ENCODE measurements at places on chromosomes 5 and 9.

DNA sequence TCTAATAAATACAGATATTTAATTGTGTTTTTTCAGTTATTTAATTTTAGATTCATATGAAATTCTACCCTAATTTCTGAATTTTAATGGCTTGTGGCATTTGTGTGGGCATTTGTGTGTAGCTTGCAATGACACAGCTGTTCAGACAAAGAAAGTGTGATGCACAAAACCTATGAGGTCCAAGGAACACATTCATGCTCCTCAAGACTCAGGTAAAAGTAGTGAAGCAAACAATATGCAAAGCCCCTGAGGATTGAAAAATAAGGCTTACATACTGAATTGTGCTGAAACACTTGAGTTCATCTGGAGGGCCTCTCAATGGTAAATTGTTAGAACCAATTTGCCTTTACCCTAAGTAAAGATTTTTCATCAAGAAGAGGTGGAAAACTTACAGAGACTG, 28.1 kb downstream of the IL7R start:
- no peak for DNase-seq

DNA sequence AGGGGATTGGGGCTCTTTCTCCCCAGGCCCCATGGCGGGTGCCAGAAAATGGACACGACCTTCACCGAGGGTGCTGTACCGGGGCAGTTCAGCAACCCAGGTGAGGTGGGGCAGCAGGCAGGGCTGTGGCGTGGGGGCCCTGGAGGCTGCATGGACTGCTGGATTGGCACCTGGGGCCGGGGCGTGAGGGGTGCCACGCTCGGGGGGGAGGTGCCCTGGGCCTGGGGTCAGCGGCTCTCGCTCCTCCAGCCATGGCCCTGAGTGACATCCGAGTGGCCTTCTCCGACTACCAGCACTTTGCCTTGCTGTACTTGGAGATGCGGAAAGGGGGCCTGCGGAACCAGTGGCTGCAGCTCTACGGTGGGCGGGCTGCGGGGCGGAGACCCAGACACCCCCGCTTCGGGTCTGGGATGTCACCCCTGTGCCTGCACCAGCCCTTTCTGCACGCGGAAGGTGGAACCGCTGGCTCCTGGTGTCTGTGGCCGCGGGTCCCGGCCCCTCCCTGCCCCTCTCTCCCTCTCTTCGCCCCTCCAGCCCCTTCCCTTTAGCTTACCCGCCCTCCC, 1.8 kb downstream of the LCNL1 start:
- DNase-seq: no peak

DNA sequence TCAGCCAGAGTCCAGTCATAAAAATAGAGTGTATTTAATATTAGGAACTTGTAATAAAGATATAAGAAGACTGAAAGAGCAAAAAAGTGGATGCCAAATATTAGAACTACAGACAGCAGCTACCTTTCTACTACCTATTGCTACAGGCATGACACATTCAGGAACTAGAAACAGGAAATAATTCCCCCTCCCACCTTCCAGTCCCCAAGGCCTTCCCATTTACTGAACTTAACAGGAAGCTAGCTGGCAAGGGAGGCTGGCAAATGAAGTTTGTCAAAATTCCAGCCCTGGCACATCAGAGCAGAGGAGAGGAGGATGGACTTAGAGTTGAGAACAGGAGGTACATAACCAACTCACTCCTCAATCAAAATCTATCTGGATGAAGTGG, 50.2 kb upstream of the RIC1 start:
- DNase-seq: no peak

- DNase-seq: no peak
Measured at GRCh38 chr5:120446068-120446492, 18.0 kb upstream of the PRR16 start.

GRCh38 chr5:11724940-11725339, 179.3 kb downstream of the CTNND2 start:
- no peak for DNase-seq

DNA sequence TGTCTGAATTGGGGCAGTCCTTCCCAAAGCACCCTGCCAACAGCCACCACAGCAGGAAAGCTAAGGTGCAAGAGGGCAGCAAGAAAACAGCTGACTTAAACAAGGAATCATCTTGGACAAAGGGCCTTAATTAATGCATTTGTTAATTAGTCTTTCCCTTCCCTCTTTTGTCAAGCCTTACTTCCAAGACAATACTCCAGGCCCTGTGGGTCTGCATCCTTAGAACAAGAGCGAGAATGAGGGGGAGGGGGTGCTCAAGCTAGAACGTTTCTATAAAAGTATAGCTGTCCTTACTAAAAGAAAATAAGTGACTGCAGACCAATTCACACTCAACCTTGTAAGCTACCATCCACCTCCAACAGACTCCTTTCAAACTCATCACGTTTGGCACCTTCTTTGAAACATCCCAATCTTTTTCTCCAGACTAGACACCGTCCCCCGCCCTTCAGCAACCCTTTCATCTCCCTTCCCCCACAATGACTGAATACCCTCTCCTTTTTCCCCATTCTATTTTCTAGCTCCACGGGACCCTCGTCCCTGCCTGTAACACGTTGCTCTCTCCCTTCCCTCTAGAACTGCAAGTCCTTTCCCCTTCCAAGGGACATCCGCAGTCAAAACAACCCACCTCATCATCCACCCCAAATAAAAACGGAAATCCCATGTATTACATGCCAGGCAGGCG, 85.7 kb upstream of the RNF38 start:
- no peak for DNase-seq

DNA sequence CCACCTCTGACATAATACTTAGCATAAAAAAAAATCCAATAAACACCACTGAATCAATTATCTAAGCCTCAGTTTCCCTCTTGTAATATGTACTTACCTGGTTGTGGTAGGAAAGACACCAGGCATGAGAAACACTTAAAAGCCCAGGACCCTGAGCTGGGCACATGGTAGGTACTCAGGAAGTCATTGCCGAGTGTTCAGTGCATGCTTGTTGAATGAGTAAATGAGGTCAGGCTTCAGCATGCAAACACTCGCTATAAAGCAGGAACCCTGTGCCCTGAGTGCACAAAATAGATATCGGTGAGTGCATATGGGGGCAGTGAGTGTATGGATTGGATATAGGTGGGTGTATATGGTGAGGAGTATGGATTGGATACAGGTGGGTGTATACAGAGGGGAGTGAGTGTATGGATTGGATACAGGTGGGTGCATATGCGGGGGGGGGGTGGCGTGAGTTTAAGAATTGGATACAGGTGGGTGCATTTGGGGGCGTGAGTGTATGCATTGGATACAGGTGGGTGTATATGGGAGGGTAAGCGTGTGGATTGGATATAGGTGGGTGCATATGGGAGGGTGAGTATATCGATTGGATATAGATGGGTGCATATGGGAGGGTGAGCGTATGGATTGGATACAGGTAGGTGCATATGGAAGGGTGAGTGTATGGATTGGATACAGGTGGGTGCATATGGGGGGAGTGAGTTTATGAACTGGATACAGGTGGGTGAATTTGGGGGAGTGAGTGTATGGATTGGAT, 194.3 kb upstream of the MSX2 start:
- no peak for DNase-seq

- DNase-seq: no peak
Measured at GRCh38 chr9:111298731-111299598, 31.1 kb downstream of the OR2K2 start.

GRCh38 chr5:98214240-98215051, 559.0 kb upstream of the RGMB start:
- DNase-seq: no peak

DNA sequence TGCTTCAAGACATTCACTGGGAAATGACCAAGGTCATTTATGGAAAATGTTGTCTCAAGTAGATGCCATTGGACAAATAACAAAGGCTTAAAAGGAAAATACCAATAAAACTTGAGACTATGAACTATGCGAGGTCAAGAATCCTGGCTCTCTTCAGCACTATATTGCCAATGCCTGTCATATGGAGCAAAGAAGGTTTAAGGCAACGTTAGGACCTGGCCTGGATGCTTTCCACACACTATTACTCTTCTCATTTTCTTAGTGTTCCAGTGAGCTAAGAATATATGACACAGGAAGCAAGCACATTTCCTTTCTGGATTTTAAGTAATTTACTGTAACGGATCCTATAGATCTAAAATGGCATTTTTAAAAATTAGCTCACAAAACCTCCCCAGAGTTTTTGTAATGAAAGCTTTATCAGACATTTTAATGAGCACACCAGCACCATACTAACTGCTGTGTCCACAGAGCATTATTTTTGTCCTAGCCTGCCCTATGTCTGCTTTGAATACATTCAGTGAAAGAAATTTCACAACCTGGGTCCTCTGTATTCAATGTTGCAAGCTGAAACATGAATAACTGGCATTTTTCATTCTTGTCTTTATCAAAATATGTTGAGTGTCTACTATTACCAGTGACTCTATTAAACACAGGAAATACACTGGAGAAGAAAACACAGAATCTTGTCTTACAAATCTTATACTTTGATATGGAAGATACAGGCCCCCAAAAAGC, 315.6 kb downstream of the CETN3 start:
- DNase-seq: no peak

DNA sequence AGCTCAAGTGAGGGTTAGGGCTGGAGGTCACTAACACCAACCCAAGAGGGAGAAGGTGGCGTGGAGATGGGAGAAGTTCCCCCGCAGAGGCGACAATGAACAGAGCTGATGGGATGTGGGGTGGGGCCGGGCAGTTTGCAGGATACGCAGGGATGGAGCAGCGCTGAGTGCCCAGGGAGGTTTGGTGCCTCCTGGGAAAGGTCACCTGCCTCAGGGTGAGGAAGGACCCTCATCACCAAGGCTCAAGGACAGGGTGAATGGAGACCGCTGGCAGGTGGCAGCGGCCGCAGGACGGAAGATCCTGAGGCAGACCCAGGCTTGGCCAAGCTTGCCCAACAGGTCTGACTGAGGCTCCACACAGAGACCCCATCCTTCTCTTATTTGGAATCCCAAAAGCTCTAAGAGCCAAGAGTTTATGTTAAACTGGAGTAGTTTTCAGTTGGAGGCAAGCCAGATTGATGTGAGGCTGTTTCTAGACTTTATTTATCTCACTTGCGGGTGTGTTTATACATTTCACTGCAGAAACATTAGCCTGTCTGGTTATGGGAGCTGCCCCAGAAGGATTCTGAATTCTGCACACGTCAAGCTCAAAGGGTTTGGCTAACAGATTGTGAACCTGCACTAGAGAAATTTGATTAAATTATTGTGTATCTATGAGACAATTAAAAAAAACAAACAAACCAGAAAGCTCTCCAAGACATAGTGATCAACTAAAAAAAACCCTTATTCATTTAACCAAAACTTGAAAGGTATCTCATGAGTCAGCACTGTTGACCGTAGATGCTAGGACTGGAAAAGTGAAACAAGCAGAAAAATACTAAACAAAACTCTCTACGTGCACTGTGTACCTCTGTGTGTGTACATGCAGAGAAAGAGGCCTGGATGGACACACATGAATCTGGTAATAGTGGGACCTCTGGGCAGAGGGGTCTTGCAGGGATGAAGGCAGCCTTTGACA, 146.2 kb upstream of the PHYKPL start:
- DNase-seq: no peak

- no peak for DNase-seq
Measured at GRCh38 chr9:761176-761792, 80.2 kb upstream of the DMRT1 start.

GRCh38 chr5:169429044-169429443, 128.1 kb upstream of the SLIT3 start:
- no peak for DNase-seq

- no peak for DNase-seq
Measured at GRCh38 chr9:124004593-124004992, 7.0 kb upstream of the LHX2 start.

DNA sequence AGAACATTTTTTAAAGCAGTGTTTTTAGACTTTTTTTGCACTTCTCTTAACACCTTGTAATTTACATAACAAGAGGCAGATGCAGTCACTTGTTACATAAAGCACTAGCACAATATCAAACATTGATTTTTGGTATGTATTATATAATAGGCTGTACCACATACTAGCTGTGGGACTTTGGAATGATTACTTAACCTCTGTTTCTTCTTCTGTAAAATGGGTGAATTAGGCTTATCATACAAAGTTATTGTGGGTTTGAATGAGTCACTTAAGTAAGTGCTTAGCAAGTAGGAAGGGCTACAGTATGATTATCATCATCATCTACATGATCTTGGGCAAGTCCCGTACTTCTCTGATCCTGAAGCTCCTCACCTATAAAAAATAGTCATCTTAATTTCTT, 2.1 kb downstream of the FAM81B start:
- DNase-seq: no peak

GRCh38 chr9:27131731-27132130, 22.7 kb downstream of the TEK start:
- DNase-seq: no peak

DNA sequence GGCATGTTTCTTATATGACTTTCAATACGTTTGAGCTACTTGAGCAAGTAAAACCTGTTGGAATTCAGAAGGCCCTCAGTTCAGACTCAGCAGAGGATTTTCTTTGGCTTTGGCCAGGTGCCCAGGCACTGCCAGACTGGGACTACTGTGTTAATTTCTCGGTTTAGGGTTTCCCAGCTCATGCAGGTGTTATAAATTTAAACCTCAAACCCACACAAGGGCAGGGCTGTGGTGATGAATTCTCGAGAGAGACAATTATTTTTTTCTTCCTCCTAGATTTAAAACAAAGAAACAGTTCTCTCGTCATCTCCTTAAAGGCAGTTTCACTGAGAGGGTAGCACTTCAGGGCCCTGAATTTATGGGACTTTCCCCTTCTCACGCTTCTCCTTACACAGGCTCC, 406.0 kb upstream of the PIK3R1 start:
- no peak for DNase-seq

DNA sequence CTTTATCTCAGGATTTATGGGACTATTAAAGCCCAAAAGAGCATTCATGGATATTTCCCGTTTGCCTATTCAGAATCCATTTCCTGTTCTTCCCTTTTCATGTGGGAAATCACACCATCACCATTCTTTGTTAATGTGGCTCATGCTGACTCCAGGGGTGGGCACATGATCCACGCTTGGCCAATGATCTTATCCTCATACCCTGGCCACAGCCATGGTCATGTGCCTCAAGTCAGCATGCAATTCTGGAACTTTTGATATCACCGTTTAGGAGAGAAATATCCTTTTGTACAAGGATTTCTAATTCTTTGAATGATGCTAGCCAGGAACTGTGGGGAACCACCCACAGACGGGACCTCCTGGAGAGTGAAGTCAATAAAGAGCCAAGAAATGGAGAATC, 272.2 kb downstream of the PRELID2 start:
- DNase-seq: no peak

DNA sequence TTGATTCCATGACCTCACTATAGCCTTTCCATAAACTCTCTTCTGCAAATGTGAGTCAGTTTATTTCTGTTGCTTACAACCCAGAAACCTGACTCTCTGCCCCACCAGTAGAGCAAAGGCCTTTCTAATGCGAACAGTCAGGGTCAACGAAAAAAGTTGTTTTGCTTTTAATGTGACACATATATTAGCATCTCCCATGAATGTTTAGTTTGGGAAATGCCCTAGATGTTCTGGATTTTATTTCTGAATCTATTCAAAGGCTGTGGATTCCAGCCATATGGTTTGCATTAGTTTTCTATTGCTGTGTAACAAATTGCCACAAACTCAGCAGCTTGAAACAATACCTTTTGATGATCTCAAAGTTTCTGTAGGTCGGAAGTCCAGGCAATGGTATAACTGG, 193.5 kb downstream of the GNA14 start:
- no peak for DNase-seq
